T-cell (primary cell): ENCODE measurements at places on chromosomes 5 and 9. TPM values are rescaled to one million over a fixed set of nuclear protein-coding genes. Genes with fewer than 3 reads are reported as not detected.

TAF1L gene
- total RNA-seq: not detected

LRSAM1 gene
- 19.6 TPM for total RNA-seq

SNAPC3 gene
- 27.5 TPM for total RNA-seq

SUSD3 gene
- 71.2 TPM for total RNA-seq

MEIKIN gene
- 0.53 TPM for total RNA-seq

STPG3 gene
- total RNA-seq: not detected

ACTBL2 gene
- total RNA-seq: not detected

NCS1 gene
- 0.51 TPM for total RNA-seq

LRRC70 gene
- 0.76 TPM for total RNA-seq

- no peak for DNase-seq
Measured at GRCh38 chr5:143586781-143587362, 183.4 kb upstream of the NR3C1 start.

DNA sequence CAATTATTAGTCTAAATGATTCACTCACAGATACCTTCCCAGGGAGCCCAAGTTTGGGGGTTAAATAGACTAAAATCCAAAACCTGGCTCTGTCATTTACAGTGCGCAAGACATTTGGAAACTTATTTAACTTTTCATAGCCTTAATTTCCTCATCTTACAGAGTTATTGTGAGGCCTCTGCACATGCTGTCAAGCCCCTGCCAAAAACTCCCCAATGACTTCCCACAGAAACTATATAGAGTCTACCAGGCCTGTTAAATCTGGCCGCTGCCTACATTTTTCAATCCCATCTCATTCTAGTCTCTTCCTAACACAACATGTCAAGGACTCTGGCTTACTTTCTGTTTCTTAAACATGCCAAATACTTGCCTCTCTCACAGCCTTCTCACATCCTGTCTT is 412.5 kb downstream of the ELAVL2 start:
- no peak for DNase-seq

DNA sequence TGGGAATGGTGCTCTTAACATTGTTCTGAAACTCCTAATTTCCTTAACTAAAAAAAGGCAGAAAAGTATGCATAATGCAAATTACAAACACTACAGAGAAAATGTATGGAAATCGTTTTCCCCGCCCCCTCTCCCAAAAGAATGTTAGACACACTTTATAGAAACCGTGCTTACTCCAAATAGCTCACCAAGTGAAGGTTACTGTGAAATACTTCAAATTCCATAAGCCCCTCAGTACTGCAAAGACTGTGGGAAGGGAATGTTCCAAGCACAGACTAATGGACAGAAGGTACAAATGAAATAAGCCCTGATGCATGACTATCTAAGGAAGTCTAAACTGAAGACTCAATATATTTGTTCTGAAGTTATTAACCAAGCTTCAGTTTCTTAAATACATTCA is 12.5 kb downstream of the MAPKAP1 start:
- DNase-seq: no peak

GRCh38 chr9:116493183-116493860 is 193.8 kb upstream of the TRIM32 start:
- no peak for DNase-seq

DNA sequence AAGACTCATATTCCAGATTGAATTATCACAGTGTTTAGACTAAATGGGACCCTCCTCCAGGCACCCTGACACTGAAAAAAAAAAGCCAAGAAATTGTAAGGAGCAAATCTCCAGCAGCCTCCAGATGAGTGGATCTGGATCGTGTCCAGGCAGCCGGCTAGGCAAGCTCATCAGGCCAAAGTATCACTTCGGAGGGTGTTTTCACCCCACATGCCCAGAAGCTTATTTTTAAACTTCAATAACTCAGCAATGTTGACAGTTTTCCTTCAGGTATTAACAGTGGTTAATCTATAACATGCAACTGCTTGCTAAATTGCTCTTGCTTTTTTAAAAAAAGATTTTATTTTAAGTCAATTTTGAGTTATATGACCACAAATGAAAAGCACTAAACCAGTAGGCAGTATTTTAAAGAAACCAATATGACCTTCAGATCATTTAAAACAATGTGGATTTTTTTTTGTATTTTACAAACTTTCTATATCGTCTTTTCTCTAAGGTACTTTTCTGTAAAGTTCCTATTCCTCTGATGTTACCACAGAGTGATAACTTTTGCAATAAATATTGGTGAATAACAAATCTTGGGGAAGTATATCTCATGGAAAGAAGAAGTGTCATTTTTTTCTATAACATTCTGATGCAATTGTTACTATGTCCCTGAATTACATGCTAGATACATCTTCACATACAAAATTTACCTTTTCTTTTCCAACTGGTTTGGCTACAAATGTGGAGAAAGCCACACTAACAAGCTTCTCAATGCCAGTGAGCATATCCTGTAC is 30.7 kb downstream of the ACOT12 start:
- no peak for DNase-seq

DNA sequence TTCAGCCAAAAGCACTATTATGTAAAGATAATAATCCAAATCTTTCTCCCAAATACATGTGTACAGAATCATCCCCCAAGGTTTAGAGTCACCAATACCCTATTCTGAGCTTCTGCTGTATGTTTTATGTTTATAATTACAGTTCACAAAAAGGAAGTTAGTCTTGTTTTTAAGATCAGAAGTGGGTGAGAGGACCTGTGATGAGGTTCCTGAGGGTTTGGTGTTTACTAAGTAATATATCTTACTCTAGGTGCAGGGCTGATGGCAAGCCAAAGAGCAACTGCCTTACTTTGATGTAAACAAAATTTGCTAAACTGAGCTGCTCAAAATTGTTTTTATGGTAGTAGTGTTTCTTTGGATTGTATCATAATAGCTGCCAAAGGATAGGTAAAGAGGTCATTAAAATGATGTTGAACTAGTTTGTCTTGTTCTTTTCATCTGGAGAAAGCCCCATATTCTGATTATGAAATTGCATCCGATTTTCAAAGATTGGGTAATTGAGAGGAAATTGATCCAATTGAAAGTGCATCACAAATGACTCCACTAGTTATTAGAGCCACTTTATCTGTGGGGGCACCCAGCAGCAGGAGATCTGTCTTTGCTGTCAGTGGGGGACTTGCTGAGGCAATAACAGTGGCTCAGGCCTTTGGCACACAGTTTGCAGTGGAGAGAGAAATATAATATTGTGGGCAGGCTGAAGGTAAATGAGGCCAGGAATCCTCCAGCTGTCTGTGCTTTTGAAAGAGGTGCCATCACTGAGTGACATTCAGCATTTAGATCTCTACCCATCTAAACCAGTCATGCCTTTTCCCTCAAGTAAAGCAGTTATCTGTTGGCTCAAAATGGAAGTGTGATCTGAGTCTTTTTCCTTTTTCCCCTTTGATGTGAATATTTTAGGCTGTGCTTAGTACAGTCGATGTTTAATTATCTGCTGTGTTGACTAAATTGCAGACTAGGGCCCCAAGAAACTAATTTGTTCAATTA is 14.1 kb downstream of the TRIM32 start:
- no peak for DNase-seq

- no peak for DNase-seq
Measured at GRCh38 chr5:159493696-159494095, 163.4 kb upstream of the IL12B start.

DNA sequence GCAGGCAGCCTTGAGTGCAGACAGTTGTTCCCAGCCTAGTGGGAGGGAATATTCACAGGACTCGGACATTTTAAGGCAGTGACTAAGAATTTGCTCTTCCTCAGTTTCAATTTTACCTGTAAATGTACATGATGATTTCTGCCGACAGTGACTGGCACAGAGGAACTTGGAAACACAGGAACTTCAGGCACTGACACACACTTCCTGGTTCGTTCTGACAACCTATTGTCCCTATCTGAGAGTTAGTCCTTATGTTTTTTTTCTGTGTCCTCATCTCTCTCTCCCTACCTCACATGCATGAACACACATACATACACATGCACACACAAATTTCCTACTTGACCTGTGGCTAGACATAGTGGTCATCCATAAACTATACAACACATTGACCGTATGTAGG is 89.4 kb upstream of the CD180 start:
- no peak for DNase-seq

GRCh38 chr5:74092766-74093165 is 466.8 kb downstream of the ARHGEF28 start:
- no peak for DNase-seq

DNA sequence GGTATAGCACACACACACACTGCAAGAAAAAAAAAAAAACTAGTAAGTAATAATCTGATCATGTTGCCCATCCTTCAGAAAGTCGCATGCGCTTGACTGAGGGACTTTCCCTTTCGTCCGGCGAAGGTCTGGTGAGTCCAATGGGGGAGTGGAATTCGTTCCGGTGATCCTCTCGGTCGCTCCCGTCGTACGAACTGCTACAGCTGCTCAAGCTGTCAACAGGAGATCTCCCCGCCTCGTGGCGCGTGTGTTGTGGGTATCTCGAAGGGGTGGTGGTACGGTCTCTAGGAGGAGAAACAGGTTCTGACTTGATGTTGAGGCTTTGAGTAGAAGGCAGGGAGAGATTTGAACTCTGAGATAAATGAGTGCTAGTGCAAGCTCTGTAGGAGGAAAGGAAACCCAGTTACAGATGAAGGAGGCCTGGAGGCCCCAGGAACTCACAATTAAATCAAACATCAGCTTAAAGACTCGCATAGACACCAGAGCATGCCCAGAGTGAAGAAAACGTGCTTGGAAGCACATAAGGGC is 160.4 kb downstream of the MEF2C start:
- no peak for DNase-seq

- DNase-seq: no peak
Measured at GRCh38 chr9:37429441-37430285, 7.2 kb downstream of the GRHPR start.

- no peak for DNase-seq
Measured at GRCh38 chr5:118555727-118556126, 432.6 kb downstream of the DTWD2 start.

DNA sequence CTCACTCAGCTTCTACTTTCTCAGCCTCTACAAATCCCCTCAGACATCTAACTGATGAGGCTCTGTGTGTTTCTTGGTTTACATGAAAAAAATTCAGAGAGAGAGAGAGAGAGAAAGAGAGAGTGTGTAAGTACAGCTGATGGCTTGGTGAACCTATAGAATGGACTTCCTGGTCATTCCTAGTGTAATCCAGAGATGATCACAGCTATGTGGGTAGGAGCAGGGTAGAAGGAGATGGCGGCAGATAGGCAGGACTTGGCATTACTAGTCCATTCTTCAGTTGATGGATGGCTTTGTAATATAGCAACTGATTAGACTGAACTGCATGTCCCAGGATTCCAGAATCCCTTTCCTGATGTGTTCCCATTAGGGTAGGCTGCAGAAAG is 429.3 kb upstream of the CLINT1 start:
- no peak for DNase-seq

GRCh38 chr5:32127711-32128110 is 46.4 kb downstream of the GOLPH3 start:
- DNase-seq: no peak

GRCh38 chr9:93708289-93708986 is 132.1 kb downstream of the PHF2 start:
- no peak for DNase-seq

GRCh38 chr9:129245276-129245675 is 67.2 kb upstream of the IER5L start:
- DNase-seq: no peak

DNA sequence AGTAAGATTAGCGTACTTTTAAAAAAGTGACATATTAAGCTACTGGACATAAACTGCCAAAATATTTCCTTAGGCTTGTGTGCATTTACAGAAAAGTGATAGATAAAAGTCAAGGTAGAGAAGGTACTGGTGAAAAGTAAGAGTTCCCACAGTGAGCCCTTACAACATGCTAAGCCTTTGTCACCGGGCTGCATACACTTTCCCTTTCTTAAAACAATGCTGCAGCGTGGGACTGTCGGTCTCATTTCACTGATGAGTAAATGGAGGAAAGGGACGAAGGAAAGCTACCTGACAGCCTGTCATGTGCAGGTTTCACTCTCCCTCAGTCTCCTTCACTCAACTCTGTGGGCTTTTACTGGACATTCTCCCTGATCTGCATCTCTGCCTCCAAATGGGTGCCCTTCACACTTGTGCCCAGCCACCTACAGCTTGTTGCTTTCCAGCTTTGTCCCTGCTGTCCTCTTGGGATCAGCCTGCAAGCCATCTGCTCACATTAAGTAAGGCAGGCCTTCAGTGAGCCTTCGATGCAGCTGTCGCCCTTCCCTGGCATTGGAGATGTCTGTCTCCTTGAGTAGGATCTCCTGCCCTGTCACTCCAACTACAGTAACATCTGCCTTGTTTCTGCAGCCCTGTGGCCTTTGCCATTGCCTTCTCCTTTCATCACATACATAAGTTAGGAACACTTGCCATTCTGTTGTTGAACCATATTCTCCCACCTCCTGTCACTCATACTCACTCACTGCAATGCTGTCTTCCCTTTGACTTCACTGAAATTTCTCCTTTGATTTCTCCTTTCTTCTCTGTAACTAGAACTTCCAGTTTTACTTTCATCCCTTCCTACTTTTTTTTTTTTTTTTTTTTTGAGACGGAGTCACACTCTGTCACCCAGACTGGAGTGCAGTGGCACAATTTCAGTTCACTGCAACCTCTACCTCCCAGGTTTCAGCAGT is 9.3 kb upstream of the ROPN1L start:
- DNase-seq: no peak

DNA sequence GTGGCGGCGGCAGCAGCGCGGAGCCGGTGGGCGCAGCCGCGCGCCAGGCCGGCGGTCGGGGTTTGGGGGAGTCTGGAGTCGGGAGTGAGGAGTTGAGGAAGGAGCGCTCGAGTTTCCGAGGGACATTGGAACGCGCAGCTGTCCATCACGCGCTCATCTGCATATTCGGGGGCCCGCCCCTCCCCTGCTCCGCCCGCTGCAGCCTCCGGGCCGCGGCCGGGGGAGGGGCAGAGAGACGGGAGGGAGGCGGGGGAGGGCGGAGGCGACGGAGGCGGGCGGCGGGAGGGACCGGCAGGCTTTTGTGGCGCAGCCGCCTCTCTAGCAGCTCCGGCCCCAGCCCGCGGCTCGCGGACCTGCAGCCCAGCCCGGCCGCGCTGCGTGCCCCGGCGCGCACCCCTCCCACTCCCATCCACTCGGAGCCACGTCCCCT is at the start of gene IRX2:
Gene IRX2, minus strand, starts transcription at position 86 of the 430 bp plus-strand sequence. CDS start 264 bp downstream, outside the sequence.
- no peak for DNase-seq

DNA sequence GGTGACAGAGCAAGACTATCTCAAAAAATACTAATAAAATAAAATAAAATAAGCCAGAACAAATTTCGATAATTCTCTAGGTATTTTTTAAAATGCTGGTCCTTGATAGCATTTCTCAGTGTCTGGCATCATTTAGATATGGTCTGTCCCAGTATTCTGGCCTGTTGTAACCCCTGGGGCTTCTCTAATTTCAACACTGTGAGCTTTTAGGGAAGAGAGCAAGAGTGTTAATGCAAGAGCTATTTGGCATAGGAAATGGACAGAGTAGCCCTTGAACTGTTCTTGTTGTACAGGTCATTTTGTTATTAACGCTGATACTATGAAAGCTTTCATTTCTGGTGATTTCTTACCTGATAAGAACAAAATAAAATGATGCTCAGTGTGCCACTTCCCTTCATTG is 112.2 kb upstream of the ZNF608 start:
- no peak for DNase-seq
